ENCODE measurements at places on chromosomes 12 and 14.

DNA sequence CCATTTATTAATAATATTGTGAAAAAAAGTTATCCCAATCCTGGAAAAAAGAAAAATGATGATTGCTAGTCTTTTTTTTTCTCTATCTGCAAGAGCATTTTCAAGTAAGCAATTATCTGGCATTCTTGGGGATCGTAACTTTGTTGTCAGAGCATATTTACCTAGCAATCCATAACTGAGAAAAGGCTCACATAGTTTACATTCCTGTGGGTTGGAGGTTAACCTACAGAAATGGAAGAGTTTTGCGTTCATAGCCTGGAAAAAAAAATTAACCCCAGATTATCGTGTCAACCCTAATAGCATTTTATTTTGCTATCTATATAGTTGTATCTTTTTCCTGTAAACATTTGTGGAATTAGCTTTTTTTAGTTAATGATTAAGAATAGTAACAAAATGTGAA lies 292.3 kb downstream of the DAD1 start:
- DNase-seq = no peak

DNA sequence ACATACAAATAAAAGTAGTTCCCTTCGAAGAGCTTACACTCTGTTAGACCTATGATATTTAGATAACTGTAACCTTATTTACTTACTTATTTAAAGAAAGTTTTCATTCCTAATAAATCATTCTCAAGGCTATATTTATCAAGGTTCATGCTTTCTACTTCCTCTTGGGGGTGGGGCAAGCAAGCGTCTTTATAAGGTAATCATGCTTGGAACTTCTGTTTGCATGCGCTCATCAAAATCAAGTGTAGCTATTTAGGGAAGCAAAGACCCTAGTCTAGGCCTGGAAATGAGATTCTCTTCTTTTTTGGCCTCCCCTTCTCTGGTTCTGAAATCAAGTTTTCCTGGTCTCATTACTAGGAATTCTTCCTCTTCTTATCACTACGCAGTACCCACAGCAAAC lies 766 bp downstream of the RERG start:
- DNase-seq = no peak

GRCh38 chr14:21536418-21537089 lies 10.4 kb upstream of the SALL2 start:
- DNase-seq = no peak

- DNase-seq = no peak
These were observed 160.6 kb upstream of the HMGA2 start for GRCh38 chr12:65663648-65664047.

All from esophagus squamous epithelium (tissue), 5 donors.